Activated T-cell treated with anti-CD3 and anti-CD28 coated beads, Interleukin-2, amount 50 U/mL, for 1 hour (primary cell): ENCODE measurements at places on chromosomes 16 and 17.
A peak's percentile ranks its signal among the peaks of the same experiment; 100 is the strongest.

- DNase-seq = no peak
These were observed 116.4 kb upstream of the ZNF750 start for GRCh38 chr17:82956146-82956725.

- DNase-seq = no peak
These were observed 29.9 kb downstream of the MIS12 start for GRCh38 chr17:5516060-5516792.

- DNase-seq = no peak
These were observed 13.5 kb downstream of the NME3 start for GRCh38 chr16:1757714-1758461.

DNA sequence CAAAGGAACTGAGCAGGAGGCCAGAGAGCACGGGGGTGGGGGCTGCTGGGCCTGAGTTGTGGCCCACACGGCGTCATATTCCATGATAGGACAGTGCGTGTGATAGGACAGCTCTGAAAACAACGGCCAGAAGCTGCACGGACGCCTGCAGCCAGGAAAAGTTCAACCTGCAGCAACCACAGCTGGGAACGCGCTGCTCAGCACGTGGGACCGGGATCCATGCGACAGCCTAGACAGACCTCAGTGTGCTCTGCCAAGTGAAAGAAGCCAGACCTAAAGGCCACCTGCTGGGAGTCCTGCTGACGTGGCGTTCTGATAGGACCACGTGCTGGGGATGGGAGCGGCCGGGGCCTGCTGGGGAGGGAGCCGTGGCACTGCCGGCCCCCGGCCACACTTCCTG lies 21.6 kb downstream of the CTU2 start:
- DNase-seq = no peak

- DNase-seq = peak; percentile 10
These were observed 169.5 kb upstream of the CHMP6 start for GRCh38 chr17:80822021-80822699.

DNA sequence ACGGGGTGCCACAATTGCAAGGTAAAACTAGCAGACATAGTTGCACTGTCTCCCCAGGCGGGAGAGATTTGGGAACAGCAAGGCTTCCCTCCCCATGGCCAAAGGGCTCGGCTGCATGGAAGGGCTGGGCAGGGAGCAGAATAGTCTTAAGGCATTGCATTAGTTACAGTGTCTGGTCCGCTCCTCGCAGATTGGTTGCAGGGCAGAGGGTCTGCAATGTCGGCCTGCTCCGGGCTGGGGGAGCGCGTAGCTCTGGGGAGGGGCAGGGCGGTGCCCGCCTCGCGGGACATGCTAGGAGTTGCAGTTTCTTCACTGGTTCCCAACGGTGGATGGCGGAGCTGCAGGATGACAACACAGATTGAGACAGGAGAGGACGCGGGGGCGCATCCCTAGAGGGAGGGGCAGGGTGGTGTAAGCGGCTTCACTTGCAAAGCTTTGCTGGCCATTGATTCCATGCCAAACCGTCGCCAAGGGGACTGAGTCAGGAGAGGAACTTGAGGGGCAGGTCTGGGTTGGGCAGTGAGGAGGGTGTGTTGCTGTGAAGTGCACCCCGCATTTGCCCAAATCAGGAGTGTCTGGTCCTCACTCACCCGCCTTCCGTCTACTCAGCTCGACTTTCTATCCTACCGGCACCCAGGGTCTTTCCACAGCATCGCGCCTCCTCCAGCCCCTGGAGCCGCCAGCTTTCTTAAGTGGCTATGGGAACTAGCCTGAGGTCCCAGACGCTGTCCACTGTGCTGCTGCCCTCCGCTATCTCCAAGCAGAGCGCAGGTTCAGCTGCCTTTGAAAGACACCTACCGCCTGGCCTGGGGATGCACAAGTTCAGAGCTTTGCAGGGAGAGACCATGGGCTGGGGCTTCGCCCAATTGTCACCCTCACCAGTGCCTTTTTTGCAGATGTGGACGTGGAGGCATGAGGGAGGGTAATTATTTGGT lies 1748.9 kb downstream of the TP53TG3F start:
- DNase-seq = no peak

DNA sequence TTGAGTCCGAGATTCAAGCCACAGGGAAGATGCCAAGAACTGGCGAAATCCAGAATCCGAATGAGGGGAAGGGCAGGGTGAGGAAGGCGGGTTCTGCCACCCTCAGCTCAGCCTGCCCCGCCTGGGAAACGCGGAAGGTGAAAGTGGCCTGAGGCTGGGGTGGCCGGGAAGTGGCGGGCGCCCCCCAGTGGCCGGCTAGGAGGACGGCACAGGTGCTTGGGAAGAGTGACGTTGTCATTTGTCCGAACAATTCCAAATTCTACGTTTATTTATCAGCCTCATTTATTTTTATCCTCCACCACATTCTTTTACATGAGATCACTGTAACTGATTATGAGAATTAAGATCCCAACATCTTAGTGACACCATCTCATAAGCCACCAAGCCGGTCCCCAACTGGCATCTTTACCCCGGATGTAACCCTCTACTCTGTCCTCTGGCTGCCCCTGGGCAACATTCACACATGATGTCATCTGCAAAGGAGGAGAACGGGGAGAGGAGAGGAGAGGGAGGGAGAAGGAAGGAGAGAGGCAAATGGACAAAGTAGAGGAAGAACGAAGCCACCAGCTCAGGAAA lies 21.3 kb downstream of the SRCIN1 start:
- DNase-seq = peak; percentile 67

- no peak for DNase-seq
These were observed 96.6 kb downstream of the METRNL start for GRCh38 chr17:83175822-83176622.

DNA sequence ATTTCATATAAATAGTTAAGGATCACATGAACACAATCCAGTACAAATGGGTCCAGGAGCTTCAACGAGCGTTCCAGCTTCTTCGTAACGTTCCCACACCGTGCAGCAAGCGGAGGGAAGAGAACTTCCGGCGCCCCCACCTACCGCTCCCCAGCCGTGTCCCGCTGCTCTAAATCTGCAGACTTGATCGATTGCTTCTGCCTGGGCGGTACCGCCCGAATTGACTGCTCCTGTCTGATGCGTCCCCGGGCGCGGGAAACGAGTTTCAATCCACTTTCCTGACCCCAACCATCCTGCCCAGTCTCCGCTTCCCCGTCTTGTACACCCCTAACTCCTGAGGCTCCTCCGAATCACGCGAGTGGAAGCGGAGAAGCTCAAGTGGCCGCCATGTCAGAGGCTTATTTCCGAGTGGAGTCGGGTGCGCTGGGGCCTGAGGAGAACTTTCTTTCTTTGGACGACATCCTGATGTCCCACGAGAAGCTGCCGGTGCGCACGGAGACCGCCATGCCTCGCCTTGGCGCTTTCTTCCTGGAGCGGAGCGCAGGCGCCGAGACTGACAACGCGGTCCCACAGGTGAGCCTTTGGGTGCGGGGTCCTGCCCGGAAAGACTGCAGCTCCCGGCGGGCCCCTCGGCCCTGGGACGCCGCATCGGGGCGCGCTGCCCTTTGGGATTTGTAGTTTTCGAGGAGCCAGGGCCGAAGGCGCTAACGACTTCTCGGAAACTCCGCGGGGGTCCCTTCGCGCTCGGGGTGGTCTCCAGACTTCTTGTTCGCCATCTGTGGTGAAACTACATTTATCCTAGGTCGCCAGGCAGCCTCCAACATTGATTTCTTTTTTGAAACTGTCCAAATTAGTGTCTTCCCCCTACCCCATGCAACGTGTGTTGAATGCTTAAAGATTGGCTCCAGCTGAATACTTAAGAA lies at the start of gene GINS3:
GINS3 (plus strand) TSS at position 257 of the 923 bp plus-strand sequence; CDS start at position 388, 131 bp downstream.
- peak; percentile 83 for DNase-seq

DNA sequence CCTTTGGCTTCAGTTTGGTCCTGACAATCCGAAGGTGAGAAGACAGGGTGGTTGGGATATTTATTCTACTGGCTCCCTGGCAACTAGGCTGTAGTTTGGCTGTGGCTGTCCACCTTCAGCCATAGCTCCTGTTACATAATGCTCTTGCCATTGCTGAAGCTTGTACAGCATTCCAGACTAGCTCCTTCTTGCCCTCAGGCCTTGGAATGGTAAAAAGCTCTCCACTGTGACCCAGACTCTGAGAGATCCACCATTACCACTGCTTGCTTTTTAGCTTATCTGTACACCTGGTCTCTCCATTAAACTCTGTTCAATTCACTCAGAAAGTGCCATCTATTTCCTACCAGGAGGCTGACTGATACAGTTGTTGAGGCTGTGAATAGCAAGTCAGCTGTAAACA lies 231.8 kb upstream of the MON1B start:
- DNase-seq = no peak

GRCh38 chr17:44390250-44390870 lies 911 bp upstream of the ITGA2B start:
- DNase-seq = no peak

GRCh38 chr16:66521951-66522771 lies 27.8 kb downstream of the TK2 start:
- peak; percentile 84 for DNase-seq
